Muscle of leg (tissue), 16 donors: ENCODE measurements at places on chromosomes 11 and 22.

- peak; percentile 72 for DNase-seq
Observed at GRCh38 chr11:64206457-64207255, at the start of gene FERMT3. Gene FERMT3 (plus strand): TSS chr11:64206721. CDS start chr11:64207365, 644 bp downstream.

DNA sequence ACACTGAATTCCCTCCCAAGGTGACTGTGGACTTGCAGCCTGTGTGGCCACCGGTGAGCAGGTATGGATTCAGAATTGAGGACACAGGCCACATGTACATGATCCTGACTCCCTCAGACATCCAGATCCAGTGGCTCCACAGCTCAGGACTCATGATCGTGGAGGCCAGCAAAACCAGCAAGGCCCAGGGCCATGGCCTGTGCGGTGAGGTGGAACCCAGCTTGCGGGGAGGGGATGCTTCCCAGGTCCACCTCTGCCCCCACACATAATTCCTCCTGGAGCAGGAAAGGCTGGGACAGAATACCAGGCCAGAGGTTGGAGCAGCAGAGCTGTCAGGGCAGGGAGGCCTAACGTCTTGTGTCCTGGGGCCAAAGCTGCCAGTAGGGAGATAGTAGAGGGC, 82.1 kb downstream of the OTOG start:
- peak; percentile 28 for DNase-seq

GRCh38 chr11:124935548-124936514, at the start of gene HEPACAM:
Gene HEPACAM (minus strand): TSS chr11:124936047. CDS start chr11:124936006, 41 bp downstream.
- DNase-seq: no peak

DNA sequence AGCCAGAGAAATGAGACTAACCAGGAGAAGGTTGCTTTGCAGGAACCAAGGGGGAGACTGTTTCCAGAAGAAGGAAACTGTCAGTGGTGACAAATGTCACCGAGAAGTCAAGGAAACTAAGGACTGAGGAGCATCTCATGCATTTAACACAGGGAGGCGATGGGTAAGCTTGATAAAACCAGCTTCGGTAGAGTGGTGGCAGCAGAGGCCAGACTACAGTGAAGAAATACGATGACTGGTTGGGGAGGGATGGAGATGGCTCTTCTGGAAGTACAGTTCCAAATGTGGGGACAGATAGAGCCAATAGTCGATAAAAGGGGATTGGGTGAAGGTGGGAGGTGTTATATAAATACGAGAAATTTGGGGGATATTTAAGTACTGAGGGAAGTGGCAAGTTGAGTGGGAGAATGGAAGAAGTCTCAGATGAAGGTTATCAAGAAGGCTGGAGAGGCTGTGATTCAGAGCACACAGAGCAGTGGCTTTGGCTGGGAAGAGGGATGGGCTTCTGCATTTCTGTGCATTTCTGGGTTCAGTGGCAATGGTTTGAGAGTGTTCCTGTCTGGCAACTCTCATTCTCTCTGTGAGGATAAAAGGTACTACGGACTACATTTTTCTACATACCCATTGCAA, 29.2 kb downstream of the SC5D start:
- DNase-seq: peak; percentile 63

DNA sequence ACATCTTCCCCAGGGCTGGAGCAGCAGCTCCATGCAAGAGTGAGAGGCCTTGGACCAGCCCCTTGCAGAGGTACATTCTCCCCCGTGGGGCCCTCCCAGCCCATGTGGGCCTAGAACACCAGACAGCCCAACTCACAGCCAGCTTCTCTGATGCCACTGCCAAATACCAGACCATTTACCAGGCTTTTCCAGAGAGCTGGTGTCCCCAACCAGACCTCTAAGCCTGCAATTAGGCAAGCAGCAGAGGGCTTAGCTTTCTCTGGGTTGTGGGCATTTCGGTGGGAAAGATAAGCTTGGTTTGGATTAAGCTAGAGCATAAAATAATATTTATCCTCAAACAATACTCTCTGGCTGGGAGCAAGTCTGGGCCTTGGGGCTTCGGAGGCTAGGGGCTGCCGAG, 75.6 kb downstream of the TP53I11 start:
- no peak for DNase-seq

DNA sequence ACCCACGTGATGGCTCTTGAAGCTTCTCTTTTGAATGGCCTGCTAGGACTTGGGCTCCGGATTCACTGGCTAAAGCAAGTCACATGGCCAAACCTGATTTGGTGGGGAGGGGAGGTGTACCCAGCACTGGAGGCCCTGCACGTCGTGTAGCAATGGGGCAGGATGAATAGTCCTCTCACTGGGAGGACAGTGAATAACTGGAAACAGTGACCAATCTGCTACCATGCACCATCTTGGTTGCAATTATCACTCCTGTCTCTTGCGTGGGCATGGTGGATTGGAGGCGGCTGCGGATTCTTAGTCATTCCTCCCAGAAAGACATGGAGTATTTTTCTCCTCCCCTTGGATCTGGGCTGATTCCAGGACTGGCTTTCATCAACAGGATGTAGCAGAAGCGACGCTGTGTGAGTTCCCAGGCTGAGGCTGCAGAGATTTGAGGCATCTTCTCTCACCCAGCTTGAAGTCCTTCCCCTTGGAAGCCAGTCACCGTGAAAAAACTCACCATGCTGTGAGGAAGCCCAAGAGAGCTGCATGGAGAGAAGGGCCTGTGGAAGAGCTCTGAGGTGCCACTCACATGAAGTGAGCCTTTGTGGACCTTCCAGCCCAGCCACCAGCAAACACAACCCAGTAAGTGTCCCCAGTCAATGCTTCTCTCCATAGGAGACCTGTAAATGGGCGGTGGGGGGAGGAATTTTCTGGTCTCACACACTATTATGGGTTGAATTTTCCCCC, 70.4 kb downstream of the IGLL1 start:
- DNase-seq: no peak

- peak; percentile 36 for DNase-seq
Observed at GRCh38 chr11:72935700-72936099, 121.5 kb downstream of the ATG16L2 start.

DNA sequence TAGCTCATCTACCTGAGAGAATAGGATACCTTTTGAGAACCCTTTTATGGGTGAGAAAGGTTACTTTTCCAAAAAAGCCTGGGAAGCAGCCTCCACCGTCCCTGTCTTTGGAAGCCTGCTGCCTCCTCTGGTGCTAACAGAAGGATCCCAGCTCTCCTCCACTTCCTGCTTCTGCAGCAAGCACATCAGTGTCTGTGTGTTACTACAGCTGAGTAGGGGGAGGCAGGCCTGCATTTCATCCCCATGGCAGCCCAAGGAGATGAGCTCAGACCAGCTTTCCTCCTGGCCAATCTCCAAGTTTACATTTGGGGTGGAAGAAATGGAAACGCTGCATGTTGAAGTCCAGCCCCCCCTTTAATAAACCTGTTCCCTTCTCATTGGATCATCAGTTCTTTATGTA, 7.4 kb upstream of the CCDC34 start:
- DNase-seq: peak; percentile 35

- DNase-seq: peak; percentile 83
Observed at GRCh38 chr11:19849107-19849789, 136.6 kb downstream of the NAV2 start.

- no peak for DNase-seq
Observed at GRCh38 chr11:34784318-34784841, 131.8 kb downstream of the APIP start.

DNA sequence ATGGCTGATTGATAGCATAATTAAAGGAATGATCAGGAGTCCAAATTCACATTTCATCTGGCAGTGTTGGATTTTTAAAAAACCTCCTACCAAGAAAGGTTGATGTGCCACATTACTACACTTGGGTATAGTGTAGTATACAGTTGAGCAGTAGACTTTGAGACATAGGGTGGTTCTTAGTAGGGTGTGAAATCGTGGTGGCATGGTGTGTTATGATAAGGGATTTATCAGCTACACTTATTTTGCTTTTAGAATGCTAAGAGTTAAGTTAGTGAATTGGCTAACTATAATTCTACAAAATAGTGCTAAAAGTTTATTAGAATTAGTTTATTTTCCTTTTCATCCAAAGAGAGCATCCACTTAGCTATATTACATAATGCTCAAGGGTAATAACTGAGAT, 13.1 kb downstream of the TBCEL start:
- DNase-seq: no peak

- no peak for DNase-seq
Observed at GRCh38 chr11:111334532-111335502, 36.5 kb downstream of the POU2AF3 start.

GRCh38 chr11:94794287-94795168, 26.4 kb downstream of the AMOTL1 start:
- DNase-seq: peak; percentile 71

DNA sequence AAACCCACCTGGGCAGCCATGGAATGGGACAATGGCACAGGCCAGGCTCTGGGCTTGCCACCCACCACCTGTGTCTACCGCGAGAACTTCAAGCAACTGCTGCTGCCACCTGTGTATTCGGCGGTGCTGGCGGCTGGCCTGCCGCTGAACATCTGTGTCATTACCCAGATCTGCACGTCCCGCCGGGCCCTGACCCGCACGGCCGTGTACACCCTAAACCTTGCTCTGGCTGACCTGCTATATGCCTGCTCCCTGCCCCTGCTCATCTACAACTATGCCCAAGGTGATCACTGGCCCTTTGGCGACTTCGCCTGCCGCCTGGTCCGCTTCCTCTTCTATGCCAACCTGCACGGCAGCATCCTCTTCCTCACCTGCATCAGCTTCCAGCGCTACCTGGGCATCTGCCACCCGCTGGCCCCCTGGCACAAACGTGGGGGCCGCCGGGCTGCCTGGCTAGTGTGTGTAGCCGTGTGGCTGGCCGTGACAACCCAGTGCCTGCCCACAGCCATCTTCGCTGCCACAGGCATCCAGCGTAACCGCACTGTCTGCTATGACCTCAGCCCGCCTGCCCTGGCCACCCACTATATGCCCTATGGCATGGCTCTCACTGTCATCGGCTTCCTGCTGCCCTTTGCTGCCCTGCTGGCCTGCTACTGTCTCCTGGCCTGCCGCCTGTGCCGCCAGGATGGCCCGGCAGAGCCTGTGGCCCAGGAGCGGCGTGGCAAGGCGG, 11.4 kb upstream of the ARHGEF17 start:
- DNase-seq: no peak

- peak; percentile 14 for DNase-seq
Observed at GRCh38 chr11:130995266-130995665, 79.0 kb upstream of the SNX19 start.

DNA sequence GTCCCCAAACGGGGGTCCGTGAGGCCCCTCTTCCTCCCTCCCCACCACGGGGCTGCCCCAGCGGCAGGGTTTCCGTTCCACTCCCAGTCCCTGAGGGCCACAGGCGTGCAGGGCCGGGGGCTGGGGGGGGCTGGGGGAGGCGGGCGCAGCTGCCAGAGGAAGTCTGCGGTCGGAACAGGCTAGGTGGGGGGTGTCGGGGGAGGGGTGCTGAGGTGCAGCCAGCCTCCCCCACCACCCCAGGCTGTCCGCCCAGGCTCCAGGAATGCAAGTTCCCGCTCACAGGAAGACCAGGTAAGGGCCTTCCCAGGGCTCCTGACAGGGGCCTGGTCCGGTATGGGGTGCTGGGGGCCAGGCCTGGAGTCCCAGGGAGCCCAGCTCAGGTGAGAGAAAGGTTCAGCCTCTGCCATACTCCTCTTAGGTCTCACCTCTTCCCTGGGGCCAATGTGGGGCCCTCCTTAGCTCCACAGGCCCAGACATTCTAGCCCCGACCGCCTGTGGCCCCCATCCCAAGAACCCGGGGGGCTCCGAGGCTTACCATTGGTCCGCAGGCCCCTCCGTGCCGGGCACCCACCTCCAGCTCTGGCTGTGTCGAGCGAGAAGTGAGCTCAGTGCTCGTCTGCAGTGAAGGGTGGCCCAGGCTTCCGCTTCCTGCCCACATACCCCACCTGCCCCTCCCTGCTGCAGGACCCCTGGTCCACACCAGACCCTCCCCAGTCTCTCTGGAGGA, at the start of gene PTPRCAP:
Gene PTPRCAP, minus strand, starts transcription at position 601 of the 727 bp plus-strand sequence. Its CDS starts 63 bp downstream, at position 538.
- no peak for DNase-seq

DNA sequence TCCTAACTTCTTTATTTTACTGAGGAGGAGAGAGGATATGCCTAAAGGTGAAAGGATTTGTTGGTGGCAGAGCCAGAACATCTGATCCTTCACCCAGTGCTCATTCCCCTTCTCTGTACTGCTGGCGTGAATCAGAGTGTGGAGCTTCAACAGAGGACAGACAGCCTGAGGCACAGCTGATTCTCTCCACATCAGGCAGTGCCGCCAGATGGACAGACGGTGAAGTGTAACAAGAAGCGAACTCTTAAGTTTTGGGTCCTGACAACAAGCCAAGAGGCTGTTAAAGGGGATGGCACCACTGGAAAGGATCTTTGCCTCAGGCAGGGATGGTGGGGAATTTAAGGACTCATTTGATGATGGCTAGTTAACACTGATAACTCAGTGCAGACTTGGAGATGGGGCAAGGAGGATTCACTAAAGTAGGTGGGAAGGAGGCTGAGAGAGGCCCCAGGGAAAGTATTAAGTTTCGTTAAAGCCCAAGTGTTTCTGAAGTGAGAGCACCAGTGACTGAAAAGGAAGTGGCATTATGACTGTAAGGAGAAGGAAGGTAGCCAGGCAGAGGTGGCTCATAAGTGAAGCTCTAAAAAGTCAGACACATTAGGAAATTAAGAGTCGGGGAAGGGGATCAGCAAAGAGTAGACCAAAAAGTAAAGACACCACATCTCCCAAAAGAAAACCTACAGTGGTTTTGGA, 81.3 kb downstream of the CLPB start:
- DNase-seq: peak; percentile 86

DNA sequence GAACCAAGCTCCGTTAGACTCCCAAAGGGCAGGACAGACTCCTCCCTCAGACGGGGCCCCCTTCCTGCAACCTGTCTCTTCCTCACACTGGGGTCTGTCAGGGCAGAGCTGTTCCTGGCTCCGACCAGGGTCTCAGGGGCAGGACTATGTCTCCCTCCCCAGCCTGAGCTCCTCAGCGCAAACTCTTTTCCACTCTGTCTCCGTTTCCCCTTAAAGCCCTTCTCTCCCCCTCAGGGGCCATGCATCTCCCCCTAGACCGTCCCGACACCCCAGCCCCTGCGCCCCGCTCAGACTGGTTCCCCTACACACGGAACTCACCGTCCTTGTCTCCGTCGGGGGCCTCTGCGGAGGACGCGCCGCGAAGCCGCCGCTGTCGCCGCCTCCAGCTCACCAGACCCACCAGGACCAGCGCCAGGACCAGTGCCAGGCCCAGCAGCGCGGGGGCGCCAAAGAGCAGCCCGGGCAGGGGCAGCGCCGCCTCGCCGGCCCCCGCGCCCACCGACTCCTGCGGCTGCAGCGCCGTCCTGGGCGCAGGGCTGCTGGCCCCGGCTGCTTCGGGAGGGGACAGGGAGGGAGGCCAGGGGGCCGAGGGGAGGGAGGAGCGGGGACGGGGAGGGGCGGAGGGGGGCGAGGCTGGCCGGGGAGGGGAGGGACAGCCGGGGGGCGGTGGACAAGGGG, 684 bp downstream of the TNFRSF13C start:
- DNase-seq: peak; percentile 63
